Panc1 (cell line): ENCODE measurements at places on chromosomes 4 and X. TPM values are rescaled to one million over a fixed set of nuclear protein-coding genes. Genes with fewer than 3 reads are reported as not detected.

DNA sequence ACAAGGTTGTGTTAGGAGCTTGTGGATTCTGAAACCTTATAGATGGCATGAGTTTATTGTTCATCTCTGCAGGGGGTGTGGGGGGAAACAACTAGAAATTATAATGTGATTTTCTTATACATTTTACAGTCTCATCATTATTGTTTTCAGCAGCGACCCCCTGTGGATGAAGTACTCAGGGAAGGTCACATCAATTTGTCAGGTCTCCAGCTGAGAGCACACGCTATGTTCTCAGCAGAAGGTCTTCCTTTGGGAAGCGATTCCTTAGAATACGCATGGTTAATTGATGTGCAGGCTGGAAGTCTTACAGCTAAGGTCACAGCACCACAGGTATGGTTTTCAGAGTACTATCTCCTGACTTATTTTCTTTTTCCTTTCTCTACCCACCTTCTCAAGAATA is 72.2 kb downstream of the BLTP1 start:
- no peaks in the 10 kb centered on the region for H3K4me1 ChIP-seq
- no peak overlapping the region for H3K4me3 ChIP-seq
- no peaks in the 10 kb centered on the region; the same call in 1 of the 2 replicates for H3K36me3 ChIP-seq
- H3K27me3 ChIP-seq = no peaks in the 10 kb centered on the region
- DNase-seq = no peak

DNA sequence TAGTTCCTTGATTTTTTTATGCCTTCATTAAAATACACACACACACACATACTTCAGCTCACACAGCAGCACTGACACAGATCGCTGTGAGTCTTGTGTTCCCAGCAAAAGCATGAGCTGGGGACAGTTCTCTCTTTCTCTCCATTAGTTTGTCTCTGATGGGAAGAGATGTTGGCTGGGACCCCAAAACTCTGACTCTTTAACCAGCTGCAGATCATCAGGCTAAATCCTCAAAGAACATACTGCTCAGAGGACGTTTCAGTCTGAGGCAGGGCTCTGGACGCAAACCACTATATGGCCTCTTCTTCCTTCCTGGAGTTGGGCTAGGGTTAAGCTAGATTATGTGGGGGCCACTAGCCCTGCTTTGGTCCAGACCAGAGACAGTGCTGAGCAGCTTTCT is 109.6 kb downstream of the NHSL2 start:
- H3K27ac ChIP-seq = no peak overlapping the region
- H3K27me3 ChIP-seq = no peaks in the 10 kb centered on the region
- no peak for DNase-seq
- no peaks in the 10 kb centered on the region; the same call in 1 of the 2 replicates for H3K4me1 ChIP-seq
- H3K36me3 ChIP-seq = no peaks in the 10 kb centered on the region
- no peak overlapping the region for H3K4me3 ChIP-seq

DNA sequence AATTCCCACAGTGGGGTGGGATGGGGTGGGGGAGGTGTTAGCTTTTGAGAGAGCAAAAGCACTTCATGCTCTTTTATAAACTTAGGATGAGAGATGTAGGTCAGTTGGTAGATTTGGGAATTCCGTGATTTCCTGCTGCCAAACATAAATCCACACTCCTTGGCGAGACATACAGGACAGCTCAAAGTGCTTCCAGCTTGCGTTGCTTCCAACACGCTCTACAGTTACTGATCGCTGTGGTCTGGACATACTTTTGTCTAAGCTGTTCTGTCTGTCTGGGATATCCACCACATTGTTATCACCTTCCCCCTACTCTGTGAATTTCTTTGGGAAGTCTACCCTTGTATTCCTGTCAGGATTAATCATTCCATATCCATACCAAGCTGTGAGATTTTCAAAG is 117.5 kb downstream of the RAPGEF2 start:
- no peak for DNase-seq
- H3K27me3 ChIP-seq = no peaks in the 10 kb centered on the region
- H3K36me3 ChIP-seq = no peaks in the 10 kb centered on the region
- H3K4me1 ChIP-seq = no peaks in the 10 kb centered on the region

GRCh38 chrX:148784856-148785255 is 284.4 kb downstream of the AFF2 start:
- no peaks in the 10 kb centered on the region for H3K27me3 ChIP-seq
- no peaks in the 10 kb centered on the region for H3K36me3 ChIP-seq
- H3K4me1 ChIP-seq = no peaks in the 10 kb centered on the region

CLDN34 gene
- not detected for total RNA-seq

DNA sequence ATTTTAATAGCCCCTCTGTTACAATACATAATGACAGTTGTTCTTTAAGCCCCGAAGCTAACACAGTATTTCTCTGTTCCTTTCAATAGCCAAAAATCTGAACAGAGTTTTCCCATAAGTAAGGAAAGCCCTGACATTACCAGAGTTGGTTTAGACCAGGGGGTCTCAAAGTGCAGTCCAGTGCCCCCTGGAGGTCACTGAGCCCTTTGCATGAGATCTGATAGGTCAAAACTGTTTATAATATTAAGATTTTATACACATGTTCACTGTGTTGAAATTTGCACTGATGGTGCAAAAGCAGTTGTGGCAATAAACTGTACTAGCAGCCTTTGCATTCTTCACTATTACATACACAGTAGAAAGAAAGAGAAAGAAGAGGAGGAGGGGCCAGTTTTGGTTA is 177.1 kb downstream of the SPANXN3 start:
- no peaks in the 10 kb centered on the region for H3K36me3 ChIP-seq
- DNase-seq = no peak
- H3K27me3 ChIP-seq = no peaks in the 10 kb centered on the region

GABRG1 gene
- not detected for total RNA-seq

- H3K27ac ChIP-seq = no peak overlapping the region
- no peaks in the 10 kb centered on the region for H3K4me1 ChIP-seq
- no peak overlapping the region for H3K4me3 ChIP-seq
Observed at GRCh38 chrX:19709812-19710518, 177.4 kb downstream of the SH3KBP1 start.

DNA sequence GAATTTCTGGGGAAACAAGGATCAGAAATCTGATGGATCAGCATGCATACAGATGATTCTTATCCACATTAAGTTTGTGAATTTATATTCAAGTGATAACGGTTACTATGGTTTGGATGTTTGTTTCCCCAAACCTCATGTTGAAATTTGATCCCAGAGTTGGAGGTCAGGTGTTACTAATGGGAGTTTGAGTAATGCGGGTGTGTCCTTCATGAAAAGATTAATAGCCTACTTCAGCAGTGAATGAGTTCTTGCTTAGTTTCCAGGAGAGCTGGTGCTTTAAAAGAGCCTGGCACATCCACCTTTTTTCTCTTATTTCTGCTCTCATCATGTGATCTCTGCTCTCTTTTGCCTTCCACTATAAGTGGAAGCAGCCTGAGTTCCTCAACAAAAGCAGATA is 712.4 kb downstream of the IL1RAPL1 start:
- no peaks in the 10 kb centered on the region for H3K27me3 ChIP-seq
- H3K27ac ChIP-seq = no peak overlapping the region
- no peak for DNase-seq
- H3K4me3 ChIP-seq = no peak overlapping the region

DNA sequence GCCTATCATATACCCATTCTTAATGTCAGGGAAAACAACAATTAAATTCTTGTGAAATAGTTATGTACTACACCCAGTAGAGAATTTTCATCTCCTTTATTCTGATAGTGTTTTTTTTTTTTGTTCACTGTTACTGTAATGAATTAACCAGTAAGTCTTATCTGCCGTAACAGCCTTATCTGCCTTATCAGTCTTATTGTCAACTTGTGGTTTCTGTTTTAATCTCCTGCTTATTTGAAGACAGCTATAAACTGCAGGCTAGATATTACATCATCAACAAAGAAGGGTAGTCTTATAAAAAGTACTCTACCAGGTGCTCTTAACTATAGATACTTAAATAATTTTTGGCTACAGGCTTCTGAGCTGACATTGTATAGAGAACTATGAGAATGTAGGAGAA is 79.5 kb downstream of the MAGEB5 start:
- H3K4me3 ChIP-seq = no peak overlapping the region
- no peaks in the 10 kb centered on the region for H3K4me1 ChIP-seq
- no peaks in the 10 kb centered on the region for H3K27me3 ChIP-seq
- H3K36me3 ChIP-seq = no peaks in the 10 kb centered on the region
- H3K27ac ChIP-seq = no peak overlapping the region

DNA sequence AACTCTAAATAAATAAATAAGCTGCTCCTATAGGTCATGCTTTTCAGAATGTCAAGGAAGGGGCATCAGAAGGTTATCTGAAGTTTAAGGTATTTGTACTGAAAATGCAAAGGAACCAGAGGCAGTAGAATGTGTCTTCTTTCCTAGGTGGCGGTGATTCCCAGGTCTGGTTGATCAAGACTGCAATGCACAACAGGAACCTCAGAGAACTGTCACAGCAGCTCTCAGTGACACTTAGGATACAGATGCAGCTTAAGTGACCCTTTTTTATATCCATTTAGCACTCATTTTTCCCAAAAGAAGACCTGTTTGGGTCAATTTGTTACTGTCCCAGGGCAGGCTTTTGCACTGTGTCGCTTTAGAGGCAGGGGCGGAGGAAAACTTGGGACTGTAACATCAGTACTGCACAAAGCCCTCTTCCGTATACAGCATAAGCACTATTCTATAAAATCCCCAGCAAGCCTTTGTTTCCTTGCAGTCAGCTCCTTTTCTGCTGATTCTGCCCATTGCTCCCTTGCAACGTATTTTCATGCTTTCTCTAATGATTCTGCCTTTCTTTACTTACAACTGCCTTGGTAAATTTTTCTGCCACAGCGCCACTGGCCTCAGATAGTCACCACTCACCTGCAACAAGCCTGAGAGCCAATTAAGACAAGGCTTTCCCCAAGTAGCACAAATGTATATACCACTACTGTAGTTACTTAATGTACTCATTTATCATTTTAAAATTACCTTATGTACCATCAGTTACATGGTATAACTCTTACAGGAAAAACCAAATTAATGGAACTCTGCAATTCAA is 1.5 kb upstream of the MND1 start:
- no peak for DNase-seq
- H3K4me3 ChIP-seq = no peak overlapping the region
- peaks cover 18% of the 10 kb centered on the region for H3K4me1 ChIP-seq
- no peaks in the 10 kb centered on the region; the same call in 1 of the 2 replicates for H3K36me3 ChIP-seq
- no peak overlapping the region for H3K27ac ChIP-seq
- H3K27me3 ChIP-seq = no peaks in the 10 kb centered on the region

XAGE1A gene
- total RNA-seq = not detected

- H3K27me3 ChIP-seq = no peaks in the 10 kb centered on the region
- no peak overlapping the region for H3K27ac ChIP-seq
- no peaks in the 10 kb centered on the region for H3K36me3 ChIP-seq
- H3K4me1 ChIP-seq = no peaks in the 10 kb centered on the region
- DNase-seq = no peak
Observed at GRCh38 chr4:22625311-22625710, 67.4 kb upstream of the GBA3 start.

WWC2 gene
- 80.3 TPM for total RNA-seq

DNA sequence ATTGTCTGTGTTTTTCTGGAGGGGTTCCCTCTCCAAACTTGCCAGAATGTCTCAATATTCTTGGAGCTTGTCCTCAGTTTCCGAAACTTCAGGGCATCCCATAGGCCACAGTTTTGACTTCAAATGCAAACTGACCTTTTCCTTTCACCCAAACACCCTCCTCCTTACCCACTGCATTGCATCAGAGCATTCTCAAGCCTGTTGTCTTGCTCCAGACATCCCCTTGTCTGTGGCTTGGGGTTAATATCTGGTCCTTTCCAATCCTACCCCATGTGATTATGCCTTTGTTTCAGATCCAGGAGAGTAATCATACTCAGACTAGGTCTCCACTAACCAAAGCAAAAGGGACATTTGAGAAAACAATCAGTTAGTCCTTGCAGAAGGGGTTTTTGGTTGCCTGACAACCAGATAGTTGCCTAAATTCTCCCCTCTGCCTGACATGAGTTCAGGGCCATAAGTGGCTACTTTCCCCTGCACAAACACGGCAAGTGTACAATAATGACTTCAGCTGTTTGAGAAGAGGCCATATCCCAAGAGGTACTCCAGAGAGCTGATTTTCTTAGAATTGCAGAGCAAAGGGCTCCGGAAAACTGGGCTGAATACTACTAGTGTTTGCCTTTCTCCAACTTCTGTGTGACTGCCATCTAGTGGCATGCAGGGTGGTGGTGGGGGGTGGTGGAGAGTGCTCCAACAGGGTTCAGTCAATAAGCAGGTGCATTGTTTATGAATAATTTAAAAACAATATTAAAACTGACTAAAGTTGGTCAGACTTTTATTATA is 130.2 kb downstream of the CHRDL1 start:
- no peaks in the 10 kb centered on the region for H3K27me3 ChIP-seq
- H3K4me3 ChIP-seq = no peak overlapping the region
- H3K27ac ChIP-seq = no peak overlapping the region
- no peaks in the 10 kb centered on the region for H3K36me3 ChIP-seq
- DNase-seq = no peak

DUX4 gene
- total RNA-seq = not detected

GRCh38 chr4:24477919-24478318 is 106.4 kb downstream of the DHX15 start:
- no peaks in the 10 kb centered on the region; the same call in 1 of the 2 replicates for H3K27me3 ChIP-seq
- H3K27ac ChIP-seq = no peak overlapping the region
- H3K4me1 ChIP-seq = no peaks in the 10 kb centered on the region
- no peaks in the 10 kb centered on the region for H3K36me3 ChIP-seq

- DNase-seq = no peak
- H3K27ac ChIP-seq = peak overlapping the region; percentile 78
- H3K36me3 ChIP-seq = no peaks in the 10 kb centered on the region
- no peak overlapping the region for H3K4me3 ChIP-seq
- H3K27me3 ChIP-seq = no peaks in the 10 kb centered on the region
- peaks cover 36% of the 10 kb centered on the region for H3K4me1 ChIP-seq
Observed at GRCh38 chr4:6688879-6689505, 4.7 kb upstream of the S100P start.

GRCh38 chr4:111689214-111689613 is 456.0 kb upstream of the FAM241A start:
- no peaks in the 10 kb centered on the region for H3K4me1 ChIP-seq
- H3K27ac ChIP-seq = no peak overlapping the region
- H3K36me3 ChIP-seq = no peaks in the 10 kb centered on the region

- DNase-seq = no peak
- no peaks in the 10 kb centered on the region for H3K4me1 ChIP-seq
- H3K36me3 ChIP-seq = no peaks in the 10 kb centered on the region
- no peak overlapping the region for H3K27ac ChIP-seq
- H3K27me3 ChIP-seq = no peaks in the 10 kb centered on the region
- H3K4me3 ChIP-seq = no peak overlapping the region
Observed at GRCh38 chr4:69888336-69888735, 28.4 kb upstream of the SULT1E1 start.

GRCh38 chr4:53863736-53864365 is 200.6 kb downstream of the CHIC2 start:
- no peaks in the 10 kb centered on the region for H3K27me3 ChIP-seq
- H3K27ac ChIP-seq = no peak overlapping the region
- H3K4me3 ChIP-seq = no peak overlapping the region
- H3K4me1 ChIP-seq = no peaks in the 10 kb centered on the region

DNA sequence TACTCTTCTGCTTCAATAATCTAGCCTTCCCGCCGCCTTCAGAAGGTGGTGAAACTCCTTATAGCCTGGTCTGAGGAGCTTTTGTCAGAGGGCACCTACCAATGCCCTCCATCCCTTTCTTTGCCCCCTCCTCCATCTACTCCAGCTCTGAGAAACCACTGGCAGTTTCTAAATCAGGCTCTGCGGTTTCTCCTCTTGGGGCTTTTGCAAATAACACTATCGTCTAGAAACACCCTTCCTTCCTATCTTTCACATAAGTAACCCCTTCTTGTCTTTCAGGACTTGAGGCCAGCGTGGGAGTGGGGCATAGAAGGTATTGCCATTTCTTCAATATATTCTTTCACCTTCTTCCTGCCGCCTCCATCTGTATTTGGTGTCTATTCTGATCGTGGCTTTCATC is 1.2 kb upstream of the EFHC2 start:
- peaks cover 3% of the 10 kb centered on the region; the same call in 1 of the 2 replicates for H3K4me1 ChIP-seq
- H3K27ac ChIP-seq = no peak overlapping the region
- H3K27me3 ChIP-seq = no peaks in the 10 kb centered on the region
- H3K4me3 ChIP-seq = peak overlapping the region; percentile 32
- H3K36me3 ChIP-seq = no peaks in the 10 kb centered on the region

MMRN1 gene
- not detected for total RNA-seq
